ENCODE measurements at places on chromosomes 16 and 17.
A peak's percentile ranks its signal among the peaks of the same experiment; 100 is the strongest.

GRCh38 chr17:4944163-4944553, 4.1 kb downstream of the RNF167 start:
- peaks cover 56% of the 10 kb centered on the region for H3K36me3 ChIP-seq
- no peak for DNase-seq
- H3K27me3 ChIP-seq = no peaks in the 10 kb centered on the region
- H3K4me1 ChIP-seq = peaks cover 12% of the 10 kb centered on the region
- H3K27ac ChIP-seq = no peak overlapping the region

- no peaks in the 10 kb centered on the region for H3K27me3 ChIP-seq
- no peak for DNase-seq
- H3K36me3 ChIP-seq = no peaks in the 10 kb centered on the region
- peaks cover 5% of the 10 kb centered on the region for H3K4me1 ChIP-seq
- H3K4me3 ChIP-seq = no peak overlapping the region
Measured at GRCh38 chr17:2123375-2124251, 68.7 kb downstream of the HIC1 start.

DNA sequence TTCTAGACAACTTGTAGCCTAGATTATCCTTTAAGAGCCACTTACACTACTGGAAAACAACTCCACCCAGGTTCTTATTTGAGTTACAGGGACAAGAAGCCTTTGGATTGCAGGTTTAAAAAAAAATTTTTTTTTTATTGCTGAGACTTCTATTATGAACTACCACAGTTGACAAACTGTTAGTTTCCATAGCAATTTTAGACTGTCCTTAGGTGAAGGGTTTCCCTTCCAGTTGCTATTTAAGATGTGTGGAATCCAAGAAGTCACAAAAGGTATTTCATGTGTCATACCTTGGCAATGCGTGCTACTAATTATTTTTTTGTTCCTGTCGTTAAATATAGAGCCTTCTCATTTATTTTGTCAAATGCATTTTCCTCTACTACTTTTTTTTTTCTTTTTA, 253.2 kb downstream of the PRKCA start:
- H3K4me1 ChIP-seq = no peaks in the 10 kb centered on the region
- no peaks in the 10 kb centered on the region for H3K36me3 ChIP-seq
- H3K27me3 ChIP-seq = no peaks in the 10 kb centered on the region
- H3K4me3 ChIP-seq = no peak overlapping the region
- no peak for DNase-seq

- H3K4me1 ChIP-seq = no peaks in the 10 kb centered on the region
- no peak for DNase-seq
- no peaks in the 10 kb centered on the region for H3K27me3 ChIP-seq
Measured at GRCh38 chr17:38894276-38894675, 24.4 kb downstream of the LASP1 start.

- H3K27ac ChIP-seq = no peak within 1 kb of the TSS
- H3K4me3 ChIP-seq = no peak within 1 kb of the TSS
- no peaks in the 10 kb centered on the region for H3K27me3 ChIP-seq
- no peaks in the 10 kb centered on the region for H3K36me3 ChIP-seq
- H3K4me1 ChIP-seq = peaks cover 10% of the 10 kb centered on the region
- no peak for DNase-seq
Measured at GRCh38 chr17:69060822-69061221, at the start of gene ABCA9. Gene ABCA9 (minus strand): TSS chr17:69060927. CDS start chr17:69051126, 9,801 bp downstream.

DNA sequence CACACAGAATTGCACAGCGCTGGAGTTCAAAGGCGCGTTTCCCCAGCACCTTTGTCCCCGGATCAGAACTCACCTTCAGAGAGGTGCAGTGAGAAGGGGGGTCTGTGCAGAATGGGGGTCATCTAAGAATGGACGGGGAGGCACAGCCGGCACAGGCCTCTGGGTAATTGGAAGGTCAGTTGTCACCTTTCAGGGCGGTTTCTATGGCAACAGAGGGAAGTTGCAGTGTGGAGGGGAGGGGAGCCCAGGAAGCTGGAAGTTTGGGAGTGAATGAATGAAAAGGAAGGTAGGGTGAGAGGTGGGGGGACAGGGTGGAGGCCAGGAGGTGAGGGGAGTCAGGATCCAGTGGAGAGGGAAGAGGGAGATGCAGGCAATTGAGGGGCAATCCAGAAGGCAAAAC, 12.4 kb upstream of the KCNG4 start:
- H3K27me3 ChIP-seq = peaks cover 21% of the 10 kb centered on the region
- no peak overlapping the region for H3K27ac ChIP-seq
- H3K4me1 ChIP-seq = peaks cover 8% of the 10 kb centered on the region
- DNase-seq = no peak
- no peak overlapping the region for H3K4me3 ChIP-seq

DNA sequence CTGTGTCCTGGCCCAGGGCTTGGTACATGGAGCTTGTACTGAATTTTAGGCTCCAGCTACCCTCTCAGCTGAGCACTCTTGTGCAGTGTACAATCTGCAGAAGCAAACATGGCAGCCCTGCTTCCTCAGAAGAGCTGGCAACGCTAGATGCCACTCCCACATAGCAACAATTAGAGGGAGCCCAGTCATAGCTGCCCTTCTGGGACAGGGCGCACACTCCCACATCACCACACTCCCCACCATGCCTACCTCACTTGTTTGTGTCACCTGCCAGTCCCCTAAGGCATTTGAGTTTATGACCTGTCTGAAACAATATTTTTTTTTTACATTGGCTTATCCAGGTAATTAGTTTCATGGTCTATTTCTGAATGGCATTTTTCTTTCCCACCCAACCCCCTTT, 72.3 kb downstream of the C17orf67 start:
- H3K36me3 ChIP-seq = no peaks in the 10 kb centered on the region
- no peaks in the 10 kb centered on the region for H3K4me1 ChIP-seq
- H3K4me3 ChIP-seq = no peak overlapping the region
- H3K27me3 ChIP-seq = no peaks in the 10 kb centered on the region

DNA sequence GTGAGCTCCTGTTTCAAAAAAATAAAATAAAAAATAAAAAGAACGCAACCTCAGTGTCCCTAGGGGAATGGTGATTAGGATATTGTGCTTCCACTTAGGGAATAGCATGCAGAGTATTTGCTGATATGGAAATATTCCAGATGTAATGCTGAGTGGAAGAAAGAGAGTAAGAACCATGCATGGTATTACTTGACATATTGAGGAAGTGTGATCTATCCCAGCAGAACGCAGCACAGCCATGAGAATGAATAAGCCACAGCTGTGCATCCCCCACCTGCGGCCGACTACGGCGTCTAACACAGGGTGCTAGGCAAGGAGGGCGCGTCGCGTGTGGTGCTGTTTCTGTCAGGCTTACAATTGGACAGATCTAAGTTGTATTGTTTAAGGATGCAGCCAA, 49.5 kb downstream of the FOXK2 start:
- no peak for DNase-seq
- no peaks in the 10 kb centered on the region for H3K27me3 ChIP-seq
- H3K4me1 ChIP-seq = no peaks in the 10 kb centered on the region
- no peak overlapping the region for H3K27ac ChIP-seq
- peaks cover 43% of the 10 kb centered on the region for H3K36me3 ChIP-seq
- H3K4me3 ChIP-seq = no peak overlapping the region

- no peaks in the 10 kb centered on the region for H3K36me3 ChIP-seq
- H3K4me1 ChIP-seq = peaks cover 5% of the 10 kb centered on the region
- no peak for DNase-seq
- H3K27me3 ChIP-seq = peaks cover 2% of the 10 kb centered on the region
- peak within 1 kb of the TSS; percentile 73 for H3K27ac ChIP-seq
- H3K4me3 ChIP-seq = peak within 1 kb of the TSS; percentile 81
Measured at GRCh38 chr17:60422162-60422665, at the start of gene CHCT1. Gene CHCT1 (plus strand): TSS chr17:60422489. CDS start chr17:60422593, 104 bp downstream.

DNA sequence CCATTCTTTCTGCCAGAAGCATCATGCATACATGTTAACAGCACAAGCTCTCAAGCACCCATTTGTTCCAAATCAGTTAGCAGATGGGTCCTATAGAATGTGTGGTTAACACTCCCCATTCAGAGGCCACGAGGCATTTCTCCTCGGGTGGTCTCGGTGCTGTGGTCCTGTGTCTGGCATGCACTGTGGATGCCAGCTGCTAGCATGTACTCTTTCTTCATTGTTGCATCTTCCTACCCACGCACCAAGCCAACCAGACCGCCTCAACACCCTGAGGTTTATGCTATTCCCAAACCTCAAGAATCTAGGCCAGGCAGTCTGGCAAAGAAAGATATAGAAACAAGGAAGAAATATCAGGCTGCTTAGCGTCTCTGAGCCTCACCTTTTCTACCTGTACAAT, 27.8 kb upstream of the MRTFB start:
- peaks cover 3% of the 10 kb centered on the region for H3K4me1 ChIP-seq
- H3K27me3 ChIP-seq = no peaks in the 10 kb centered on the region
- no peak overlapping the region for H3K27ac ChIP-seq
- no peak for DNase-seq
- H3K4me3 ChIP-seq = no peak overlapping the region
- H3K36me3 ChIP-seq = no peaks in the 10 kb centered on the region

DNA sequence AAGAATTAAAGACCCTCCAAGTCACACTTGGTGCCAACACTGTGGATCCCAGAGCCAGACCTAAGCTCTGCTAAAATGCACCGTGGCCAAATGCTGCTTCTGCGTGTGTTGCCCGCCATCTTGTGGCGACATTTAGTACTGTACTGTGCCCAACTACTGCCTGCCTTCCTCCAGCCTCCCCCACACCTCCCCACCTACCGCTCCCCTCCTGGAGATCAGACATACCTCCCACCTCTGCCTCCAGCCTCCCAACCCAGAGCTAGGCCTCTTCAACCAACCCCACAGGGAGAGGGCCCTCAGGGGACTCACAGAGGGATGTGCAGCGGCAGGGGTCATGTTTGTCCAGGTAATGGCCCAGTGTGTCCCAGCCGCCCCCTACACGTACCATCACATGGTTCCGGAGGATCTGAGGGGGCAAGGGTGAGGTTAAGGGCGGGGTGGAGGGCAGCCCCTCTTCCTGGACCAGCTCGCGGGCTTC, 5.5 kb downstream of the GAS2L2 start:
- no peak overlapping the region for H3K27ac ChIP-seq
- no peaks in the 10 kb centered on the region for H3K36me3 ChIP-seq
- H3K4me1 ChIP-seq = peaks cover 5% of the 10 kb centered on the region
- peaks cover 38% of the 10 kb centered on the region for H3K27me3 ChIP-seq
- H3K4me3 ChIP-seq = no peak overlapping the region
- DNase-seq = peak; percentile 71

DNA sequence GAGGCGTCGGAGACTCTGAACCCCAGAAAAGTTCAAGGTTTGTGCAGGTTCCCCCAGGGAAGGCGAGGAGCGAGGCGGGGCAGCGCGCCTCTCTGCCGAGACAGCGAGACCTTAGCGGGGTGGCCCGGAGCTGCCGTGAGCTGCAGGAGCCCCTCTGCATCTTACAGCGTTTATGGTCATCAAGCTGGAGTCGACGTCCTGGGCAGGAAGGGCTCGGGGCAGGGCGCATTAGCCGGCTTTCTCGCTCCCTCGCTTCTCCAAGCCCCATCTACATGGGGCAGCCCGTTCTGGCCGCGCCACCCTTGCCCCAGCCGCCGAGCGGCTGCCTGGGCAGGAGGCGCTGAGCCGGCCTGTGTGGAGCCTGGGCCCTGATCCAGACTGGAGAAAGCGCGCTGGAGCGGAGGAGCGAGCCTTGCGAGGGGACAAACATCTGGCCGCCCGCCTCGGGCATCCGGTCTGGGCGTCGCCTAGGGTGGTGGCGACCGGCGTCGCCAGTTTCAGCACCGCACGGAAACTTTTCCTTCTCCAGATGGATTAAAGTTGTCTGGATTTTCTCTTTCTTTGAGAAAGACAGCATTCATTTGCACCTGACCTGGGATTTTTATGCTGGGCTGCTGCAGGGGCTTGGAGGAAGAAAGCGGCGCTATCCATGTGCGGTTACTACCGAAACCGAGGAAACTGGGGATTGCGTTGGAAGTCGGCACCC, 750 bp downstream of the TMEM132E start:
- no peak for DNase-seq
- no peaks in the 10 kb centered on the region for H3K4me1 ChIP-seq
- no peaks in the 10 kb centered on the region for H3K36me3 ChIP-seq
- H3K4me3 ChIP-seq = no peak overlapping the region

GRCh38 chr17:78082988-78083387, 45.6 kb downstream of the TMC6 start:
- peaks cover 24% of the 10 kb centered on the region for H3K36me3 ChIP-seq
- no peak for DNase-seq
- peaks cover 12% of the 10 kb centered on the region for H3K4me1 ChIP-seq
- no peak overlapping the region for H3K27ac ChIP-seq
- H3K4me3 ChIP-seq = no peak overlapping the region

DNA sequence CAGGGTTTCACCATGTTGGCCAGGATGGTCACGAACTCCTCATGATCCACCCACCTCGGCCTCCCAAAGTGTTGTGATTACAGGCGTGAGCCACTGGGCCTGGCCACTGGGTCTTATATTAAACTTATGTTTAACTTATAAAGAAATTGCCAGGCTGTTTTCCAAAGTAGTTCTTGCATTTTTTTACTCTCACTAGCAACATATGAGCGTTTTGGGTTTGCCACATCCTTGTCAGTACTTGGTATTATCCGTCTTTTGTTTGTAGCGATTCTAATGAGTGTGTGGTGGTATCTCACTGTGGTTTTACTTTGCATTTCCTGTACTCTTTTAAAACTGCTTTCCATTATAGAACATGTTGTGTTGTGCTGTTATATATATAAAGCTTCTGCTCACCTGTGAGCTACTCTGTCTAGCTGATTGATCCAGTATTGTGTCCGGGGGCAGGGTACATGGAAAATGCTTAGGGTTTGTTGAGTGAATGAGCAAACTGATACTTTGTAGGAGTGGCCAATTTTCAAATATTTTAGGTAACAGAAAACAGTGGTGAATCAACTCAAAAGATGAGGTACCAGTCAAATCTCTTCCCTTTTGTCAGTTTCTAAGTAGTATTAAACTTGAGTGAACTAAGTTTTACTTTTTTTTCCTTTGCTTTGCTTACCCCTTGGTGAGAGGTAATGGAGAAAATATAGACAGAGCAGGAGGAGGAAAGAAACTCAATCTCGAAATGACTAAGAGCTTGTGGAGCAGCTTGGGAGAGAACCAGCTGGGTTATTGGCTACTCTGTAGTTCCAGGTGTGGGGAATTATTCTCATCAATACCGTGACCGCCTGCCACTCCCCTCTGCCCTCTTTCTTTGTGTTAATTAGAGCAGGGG, 75.8 kb downstream of the PITPNC1 start:
- H3K4me3 ChIP-seq = no peak overlapping the region
- no peak overlapping the region for H3K27ac ChIP-seq
- no peaks in the 10 kb centered on the region for H3K27me3 ChIP-seq
- H3K36me3 ChIP-seq = no peaks in the 10 kb centered on the region
- no peaks in the 10 kb centered on the region for H3K4me1 ChIP-seq

- no peak overlapping the region for H3K27ac ChIP-seq
- H3K4me1 ChIP-seq = peaks cover 5% of the 10 kb centered on the region
- H3K4me3 ChIP-seq = no peak overlapping the region
- H3K27me3 ChIP-seq = no peaks in the 10 kb centered on the region
- no peak for DNase-seq
- H3K36me3 ChIP-seq = no peaks in the 10 kb centered on the region
Measured at GRCh38 chr17:72423286-72423589, 302.4 kb downstream of the SOX9 start.

- H3K4me3 ChIP-seq = no peak overlapping the region
- H3K27me3 ChIP-seq = no peaks in the 10 kb centered on the region
- H3K4me1 ChIP-seq = peaks cover 37% of the 10 kb centered on the region
- no peaks in the 10 kb centered on the region for H3K36me3 ChIP-seq
- DNase-seq = no peak
- H3K27ac ChIP-seq = peak overlapping the region; percentile 54
Measured at GRCh38 chr17:77735081-77735565, 223.4 kb upstream of the TNRC6C start.

GRCh38 chr16:50535506-50536257, 12.5 kb upstream of the NKD1 start:
- no peak for DNase-seq
- H3K4me1 ChIP-seq = peaks cover 17% of the 10 kb centered on the region
- H3K27ac ChIP-seq = no peak overlapping the region
- peaks cover 12% of the 10 kb centered on the region for H3K27me3 ChIP-seq
- H3K36me3 ChIP-seq = no peaks in the 10 kb centered on the region

- no peak overlapping the region for H3K4me3 ChIP-seq
- no peak for DNase-seq
- H3K36me3 ChIP-seq = no peaks in the 10 kb centered on the region
- no peaks in the 10 kb centered on the region for H3K27me3 ChIP-seq
Measured at GRCh38 chr16:52407778-52408177, 139.2 kb downstream of the TOX3 start.

All from neuronal stem cell (in vitro differentiated cells).